Neuronal stem cell (in vitro differentiated cells): ENCODE measurements at places on chromosomes 11 and 22.

GRCh38 chr11:35332524-35332923 is 86.8 kb downstream of the SLC1A2 start:
- DNase-seq, result no peak

- DNase-seq, result no peak
These were observed 46.3 kb downstream of the GAB2 start for GRCh38 chr11:78371221-78371891.

- no peak for DNase-seq
These were observed 214.0 kb upstream of the SYN3 start for GRCh38 chr22:33272180-33272579.

GRCh38 chr22:27487600-27488452 is 313.7 kb downstream of the MN1 start:
- no peak for DNase-seq

- no peak for DNase-seq
These were observed 21.4 kb downstream of the ADM start for GRCh38 chr11:10326012-10326964.

DNA sequence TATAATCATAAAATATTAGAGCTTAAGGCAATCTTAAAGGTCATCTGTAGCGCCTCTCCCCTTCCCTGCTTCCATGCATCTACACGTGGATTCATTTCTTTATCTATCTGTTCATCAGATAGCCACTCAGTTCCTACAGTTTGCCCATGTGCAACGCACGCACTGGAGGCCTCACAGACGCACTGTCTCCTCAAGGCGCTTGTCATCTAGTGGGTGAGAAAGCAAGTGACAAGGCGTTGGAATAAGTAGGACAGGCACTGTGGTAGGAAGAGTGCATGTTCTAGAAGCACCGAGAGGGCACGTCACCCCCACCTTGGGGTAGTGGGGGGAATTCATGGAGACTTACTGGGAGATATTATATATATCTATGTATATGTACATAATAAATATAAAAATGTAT is 20.8 kb upstream of the JAM3 start:
- no peak for DNase-seq

DNA sequence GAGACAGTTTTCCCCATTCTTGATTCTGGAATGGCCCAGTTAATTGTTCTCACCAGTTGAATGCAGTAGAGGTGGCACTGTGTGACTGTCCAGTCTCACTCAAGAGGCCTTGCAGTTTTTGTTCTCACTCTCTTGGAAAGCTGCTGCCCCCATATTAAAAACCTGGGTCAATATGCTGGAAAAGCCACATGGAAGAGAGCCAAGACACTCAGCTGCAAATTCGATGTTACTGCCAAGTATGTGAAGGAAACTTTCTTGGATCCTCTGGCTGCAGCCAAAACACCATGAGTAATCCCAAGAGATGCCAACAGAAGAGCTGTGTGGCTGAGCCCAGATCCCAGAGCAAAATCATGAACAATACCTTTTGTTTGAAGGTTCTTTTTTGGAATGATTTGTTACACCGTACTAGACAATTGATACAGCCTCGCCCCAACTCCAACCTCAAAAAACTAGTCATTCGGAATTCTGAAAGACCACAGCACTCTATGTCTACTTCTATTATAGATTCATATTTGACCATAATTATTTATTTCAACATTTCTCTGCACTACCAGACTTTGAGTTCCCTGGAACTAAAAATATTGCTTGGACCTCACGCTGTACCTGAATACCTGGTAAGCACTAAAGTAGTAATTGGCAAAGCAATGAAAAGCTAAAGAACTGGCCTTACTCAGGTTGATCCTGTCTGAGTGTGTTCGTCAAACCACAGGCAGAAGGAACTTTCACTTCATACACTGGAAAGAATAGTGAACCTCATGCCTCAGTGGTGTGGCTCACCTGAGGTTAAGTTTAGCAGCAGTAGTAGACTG is 378.8 kb downstream of the ETS1 start:
- no peak for DNase-seq

GRCh38 chr11:75022296-75022695 is 33.6 kb downstream of the NEU3 start:
- no peak for DNase-seq

DNA sequence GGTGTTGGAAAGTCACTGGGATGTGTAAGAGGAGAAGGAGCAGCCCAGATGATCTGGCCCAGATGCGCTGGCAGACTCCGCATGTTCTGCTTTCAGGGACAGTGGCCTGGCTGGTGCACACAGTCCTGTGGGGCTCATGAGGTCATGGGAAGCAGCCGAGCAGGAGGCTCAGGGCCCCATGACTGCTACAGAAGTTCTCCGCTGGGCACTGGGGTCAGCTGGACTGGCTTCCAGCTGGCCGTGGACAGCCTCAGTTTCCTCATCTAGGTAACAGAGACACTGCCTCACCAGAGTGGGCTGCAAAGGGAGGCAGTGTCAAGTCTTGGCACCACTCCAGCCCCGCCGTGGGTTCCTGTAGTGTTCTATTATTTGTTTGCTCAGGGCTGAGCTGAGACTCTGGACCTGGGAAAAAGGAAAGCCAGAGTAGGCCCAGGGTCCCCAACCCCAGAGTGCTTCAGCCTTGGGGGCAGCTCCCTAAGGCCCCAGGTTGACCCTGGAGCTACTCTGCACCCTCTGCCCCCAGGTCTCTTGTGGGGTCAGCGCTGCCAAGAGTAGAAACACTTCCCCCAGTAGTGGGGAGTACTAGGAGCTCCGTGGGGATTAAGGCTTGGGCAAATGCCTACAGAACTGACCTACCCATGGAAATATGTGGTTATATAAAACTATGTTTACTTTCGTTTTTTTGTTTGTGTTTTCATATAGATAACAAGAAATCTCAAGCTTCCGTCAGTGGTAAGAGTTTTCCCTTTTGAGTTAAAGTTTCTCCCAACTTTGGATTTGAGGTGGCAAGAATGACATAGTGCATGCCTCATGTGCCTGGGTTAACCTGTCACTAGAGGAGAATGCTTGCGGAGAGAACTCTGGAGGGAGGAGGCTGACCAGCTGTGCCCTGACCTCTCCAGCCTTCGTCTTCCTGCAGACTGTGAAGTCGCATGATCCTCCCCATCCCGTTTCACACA is 45.3 kb downstream of the MED15 start:
- no peak for DNase-seq

DNA sequence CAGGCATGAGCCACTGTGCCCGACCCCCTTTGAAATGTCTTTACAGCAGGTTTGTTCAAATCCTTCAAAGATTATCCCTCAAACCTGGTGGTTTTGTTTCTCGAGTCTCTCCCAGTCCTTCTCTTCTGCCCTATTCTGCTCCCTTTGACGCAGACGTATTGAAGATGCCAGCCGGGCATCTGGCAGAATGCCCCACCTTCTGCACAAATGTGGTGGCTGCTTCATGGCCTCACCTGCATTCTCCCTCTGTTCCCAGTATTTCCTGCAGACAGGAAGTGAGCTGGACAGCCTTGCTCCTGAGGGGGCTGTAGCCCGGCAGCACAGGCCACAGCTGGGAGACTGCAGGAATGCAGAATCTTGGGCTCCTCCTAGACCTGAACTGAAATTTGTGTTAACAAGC is 4.8 kb upstream of the NAP1L4 start:
- DNase-seq, result no peak

DNA sequence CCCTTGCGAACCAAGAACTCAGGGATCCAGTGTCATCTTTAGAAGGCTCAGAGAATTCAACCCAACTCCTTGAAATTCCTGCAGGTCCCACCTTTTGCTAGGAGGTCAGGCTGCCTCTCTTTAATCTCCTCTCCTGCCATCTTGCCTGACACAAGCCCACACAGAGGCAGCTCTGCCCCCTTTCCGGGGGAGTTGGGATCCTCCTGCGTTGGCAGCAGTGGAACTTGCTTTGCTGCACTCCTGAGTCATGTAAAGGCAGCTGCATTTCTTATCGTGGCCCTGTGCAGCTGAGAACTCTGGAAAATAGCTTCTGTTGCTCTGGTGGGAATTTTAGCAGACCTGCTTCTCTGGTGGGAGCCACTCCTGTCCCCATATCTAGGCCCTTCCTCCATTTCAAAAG is 142.3 kb upstream of the TBCEL start:
- DNase-seq, result no peak

DNA sequence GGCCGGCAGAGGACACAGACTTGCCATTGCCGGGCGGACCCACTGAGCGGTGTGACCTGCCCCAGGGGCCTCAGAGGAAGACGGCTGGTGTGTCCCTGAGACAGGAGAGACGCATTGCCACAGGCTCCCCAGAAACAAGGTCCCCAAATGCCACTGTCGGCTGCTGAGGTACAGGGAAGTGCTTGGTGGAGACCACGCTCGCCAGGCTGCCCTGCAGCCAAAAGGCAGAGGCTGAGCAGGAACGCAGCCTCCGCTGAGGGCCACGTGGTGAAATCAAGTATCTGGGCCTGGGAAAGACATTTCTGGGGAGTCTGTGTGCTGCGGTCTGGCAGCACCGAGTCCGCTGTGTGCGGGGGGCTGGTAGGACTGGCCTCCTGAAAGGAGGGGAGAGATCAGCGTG is 794.9 kb downstream of the BRD1 start:
- DNase-seq, result no peak
